ENCODE measurements at places on chromosomes 2 and 18.

GRCh38 chr2:50958504-50958903, 73.4 kb downstream of the NRXN1 start:
- DNase-seq, result no peak

DNA sequence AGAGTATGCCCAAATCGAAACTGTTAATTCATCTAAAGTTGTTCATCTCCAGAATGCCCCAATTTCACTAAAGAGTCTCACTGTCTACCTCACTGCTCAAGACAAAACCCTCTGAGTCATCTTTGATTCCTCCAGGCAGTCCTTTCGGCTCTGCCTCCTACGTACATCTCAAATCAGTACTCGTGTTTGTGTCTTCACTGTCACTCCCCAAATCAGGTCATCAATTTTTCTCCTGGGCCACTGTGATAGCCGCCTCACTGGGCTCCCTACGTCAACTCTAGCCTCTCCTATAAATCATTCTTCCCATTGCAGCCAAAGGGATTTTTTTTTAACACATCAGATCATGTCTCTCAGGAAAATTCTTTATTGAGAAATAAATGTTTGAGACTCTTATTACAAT, 42.1 kb upstream of the TTC39C start:
- DNase-seq, result peak; percentile 65

GRCh38 chr2:130963196-130963848, 126.6 kb downstream of the ARHGEF4 start:
- DNase-seq, result no peak

GRCh38 chr2:219230059-219230540, 494 bp downstream of the ANKZF1 start:
- DNase-seq, result peak; percentile 34

DNA sequence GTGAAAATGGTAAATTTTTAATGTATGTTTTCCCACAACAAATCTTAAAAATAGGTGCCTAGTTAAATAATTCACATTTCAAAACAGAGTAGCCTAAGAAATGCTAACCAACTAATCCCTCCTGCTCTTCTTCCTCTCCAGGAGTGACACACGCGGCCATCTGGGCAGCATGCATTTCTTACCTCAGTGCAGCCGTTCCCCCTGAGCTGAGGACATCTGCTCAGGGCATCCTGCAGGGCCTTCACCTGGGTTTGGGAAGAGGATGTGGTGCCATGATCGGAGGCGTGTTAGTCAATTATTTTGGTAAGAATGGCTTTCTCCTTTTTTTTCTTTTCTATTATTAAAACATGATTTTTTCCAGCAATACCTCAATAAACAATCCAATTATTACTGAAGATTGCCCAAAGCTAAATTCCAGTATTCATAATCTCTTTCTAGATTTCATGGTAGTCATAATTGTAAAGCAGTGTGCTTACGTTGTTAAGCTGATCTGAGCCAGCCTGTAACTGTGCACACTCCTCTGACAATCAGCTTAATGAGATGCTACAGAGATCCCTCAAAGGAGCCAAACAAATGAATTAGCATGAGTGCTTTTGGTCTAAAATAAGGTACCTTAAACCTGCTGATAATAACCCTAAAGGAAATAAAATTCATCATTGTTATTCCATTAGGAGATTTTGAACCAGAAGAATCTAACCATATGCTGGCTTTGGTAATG, 45.8 kb downstream of the NEMP2 start:
- DNase-seq, result no peak

GRCh38 chr2:54656863-54657262, 66.6 kb upstream of the EML6 start:
- no peak for DNase-seq

- no peak for DNase-seq
These were observed 67.5 kb downstream of the PLCL1 start for GRCh38 chr2:197871780-197872456.

DNA sequence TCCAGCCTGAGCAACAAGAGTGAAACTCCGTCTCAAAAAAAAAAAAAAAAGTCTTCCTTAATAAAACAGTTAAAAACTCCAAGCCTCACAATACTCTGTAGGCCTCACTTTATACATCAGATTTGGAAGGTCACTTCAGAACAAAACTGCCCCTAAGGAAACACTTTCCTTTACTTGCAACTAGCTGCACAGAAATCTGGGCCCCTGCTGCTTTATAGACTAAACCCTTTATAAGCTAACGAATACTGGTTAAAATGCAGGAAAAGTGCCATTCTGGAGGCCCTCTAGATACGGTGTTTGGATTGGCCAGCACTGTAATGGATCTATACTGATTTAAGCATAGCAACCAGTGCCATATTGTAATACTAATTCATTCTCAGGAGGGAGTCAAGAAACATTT, 1.5 kb downstream of the ABHD1 start:
- DNase-seq, result no peak

DNA sequence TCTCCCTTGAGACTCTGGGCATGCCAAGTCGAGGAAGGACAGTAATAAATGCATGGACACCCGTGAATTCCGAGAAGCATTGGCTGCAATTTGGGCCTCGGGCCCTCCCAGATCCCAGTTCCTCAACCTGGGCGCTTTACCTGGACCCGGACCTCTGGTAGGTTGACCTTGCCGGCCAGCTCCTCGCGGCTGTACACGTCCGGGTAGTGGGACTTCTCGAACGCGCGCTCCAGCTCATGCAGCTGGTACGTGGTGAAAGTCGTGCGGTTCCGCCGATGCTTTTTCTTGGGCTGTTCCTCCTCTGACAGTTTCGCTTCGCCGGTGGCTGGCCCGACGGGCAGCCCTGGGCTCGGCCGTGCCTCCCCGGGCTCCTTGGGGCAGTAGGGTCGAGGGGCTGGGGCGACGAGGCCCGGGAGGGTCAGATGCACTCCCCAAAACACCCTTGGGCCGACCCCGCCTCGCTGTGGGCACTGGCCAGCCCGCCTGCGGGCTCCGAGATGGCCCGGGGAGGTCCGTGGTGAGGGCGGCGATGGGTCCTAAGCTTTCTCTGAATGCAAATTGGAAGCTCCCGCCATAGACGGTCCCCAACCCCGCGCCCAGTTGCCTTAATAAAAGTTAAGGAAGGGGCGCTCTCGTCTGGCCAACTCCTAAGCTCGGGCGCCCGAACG, 899 bp downstream of the RAX start:
- DNase-seq, result no peak

DNA sequence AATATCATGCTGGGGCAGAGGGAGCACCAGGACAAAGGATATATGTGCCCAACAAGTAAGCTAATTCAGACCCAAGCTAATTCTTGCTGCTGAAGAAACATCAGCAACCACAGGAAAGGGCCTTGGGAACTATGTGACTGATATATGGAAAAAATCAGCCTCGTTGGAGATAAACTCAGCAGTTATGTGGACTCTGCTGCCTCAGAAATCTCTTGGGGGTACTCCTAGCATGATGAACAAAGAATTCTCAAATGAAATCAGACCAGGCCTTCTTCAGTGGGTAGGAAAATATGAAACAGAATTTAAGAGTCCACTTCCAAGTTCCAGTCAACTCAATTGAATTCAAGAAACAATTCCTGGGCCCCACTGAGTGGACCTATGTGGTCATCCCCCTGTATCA, 367.9 kb downstream of the TNS1 start:
- DNase-seq, result no peak

GRCh38 chr2:11309706-11310105, 34.7 kb downstream of the ROCK2 start:
- no peak for DNase-seq

DNA sequence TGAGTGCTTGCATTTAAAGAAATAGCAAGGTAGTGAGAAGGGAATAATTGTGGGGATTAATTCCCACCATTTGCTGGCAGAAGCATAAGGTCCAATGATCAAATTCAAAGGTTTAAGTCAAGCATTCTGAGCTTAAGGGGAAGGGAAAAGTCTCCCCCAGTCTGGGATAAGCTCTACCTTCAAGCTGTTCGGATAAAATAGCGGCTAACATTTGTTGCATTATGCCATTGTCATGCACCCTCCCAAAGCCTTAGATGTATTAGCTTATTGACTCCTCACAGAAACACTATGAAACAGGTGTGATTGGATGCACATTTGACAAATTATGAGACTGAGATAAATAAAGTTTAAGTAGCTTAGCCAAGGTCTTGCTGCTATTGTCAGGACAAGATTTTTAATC, 52.2 kb upstream of the TGIF1 start:
- DNase-seq, result no peak

- DNase-seq, result no peak
These were observed 106.0 kb downstream of the UBR3 start for GRCh38 chr2:169933124-169933711.

GRCh38 chr2:58215429-58215828, 25.7 kb downstream of the FANCL start:
- no peak for DNase-seq

DNA sequence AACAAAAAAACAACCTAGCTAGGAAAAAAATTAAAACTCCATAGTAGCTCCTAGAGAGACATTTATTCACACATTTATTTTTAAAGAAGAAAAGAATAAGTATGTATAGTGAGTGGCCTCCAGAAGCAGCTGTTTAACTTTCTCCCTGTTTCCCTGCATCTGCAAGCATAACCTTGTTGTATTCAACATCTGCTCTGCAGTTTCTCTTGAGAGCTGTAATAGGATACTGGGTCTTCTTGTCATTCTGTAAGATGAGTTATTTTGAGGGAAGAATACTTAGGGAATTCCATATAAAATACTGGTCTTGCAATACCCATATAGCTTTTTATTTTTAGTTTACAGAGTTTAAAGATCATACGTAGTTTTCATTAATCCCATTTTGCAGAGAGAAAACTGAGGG, 246.6 kb downstream of the LRRTM1 start:
- no peak for DNase-seq

- DNase-seq, result no peak
These were observed 1311.0 kb upstream of the FAM98A start for GRCh38 chr2:34909992-34910705.

GRCh38 chr2:76019128-76019527, 308.4 kb upstream of the GCFC2 start:
- DNase-seq, result no peak

GRCh38 chr2:36339607-36340218, 15.9 kb upstream of the CRIM1 start:
- DNase-seq, result no peak

- DNase-seq, result no peak
These were observed 716.8 kb downstream of the SUCLG1 start for GRCh38 chr2:83742117-83742782.

- DNase-seq, result no peak
These were observed 449.0 kb upstream of the MMADHC start for GRCh38 chr2:150036622-150037021.

GRCh38 chr2:120461092-120461491, 115.2 kb downstream of the INHBB start:
- DNase-seq, result no peak
